ENCODE measurements at places on chromosomes 7 and 10.

DNA sequence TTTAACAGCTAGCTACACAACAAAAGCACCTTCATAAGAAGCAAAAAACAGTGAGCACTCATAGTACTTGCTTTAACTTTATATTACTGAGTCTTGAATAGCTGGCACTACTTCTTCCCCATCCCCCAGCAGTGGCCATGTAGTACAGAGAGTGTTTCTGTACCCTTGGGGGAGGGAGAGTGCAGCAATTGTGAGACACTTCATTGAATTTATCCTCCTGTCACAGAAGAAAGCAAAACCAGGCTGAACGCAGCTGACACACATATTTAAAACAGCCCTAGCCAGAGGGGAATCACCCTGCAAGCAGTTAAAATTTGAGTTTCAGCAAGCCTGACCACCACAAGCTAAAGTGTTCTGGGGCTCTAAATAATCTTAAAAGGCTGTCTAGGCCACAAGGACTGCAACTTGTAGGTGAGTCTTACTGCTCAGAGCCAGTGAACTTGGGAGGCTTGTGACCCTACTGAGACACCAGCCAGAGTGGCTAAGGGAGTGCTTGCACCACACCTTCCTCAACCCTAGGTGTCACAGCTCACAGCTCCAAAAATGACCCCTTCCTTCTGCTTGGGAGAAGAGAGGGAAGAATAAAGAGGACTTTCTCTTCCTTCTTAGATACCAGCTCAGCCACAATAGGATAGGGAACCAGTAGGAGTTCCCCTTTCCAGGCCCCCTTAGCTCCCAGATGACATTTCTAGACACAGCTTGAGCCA is 97.7 kb upstream of the MEOX2 start:
- no peak for DNase-seq

GRCh38 chr7:70512144-70512543 is 619.8 kb upstream of the GALNT17 start:
- no peak for DNase-seq

DNA sequence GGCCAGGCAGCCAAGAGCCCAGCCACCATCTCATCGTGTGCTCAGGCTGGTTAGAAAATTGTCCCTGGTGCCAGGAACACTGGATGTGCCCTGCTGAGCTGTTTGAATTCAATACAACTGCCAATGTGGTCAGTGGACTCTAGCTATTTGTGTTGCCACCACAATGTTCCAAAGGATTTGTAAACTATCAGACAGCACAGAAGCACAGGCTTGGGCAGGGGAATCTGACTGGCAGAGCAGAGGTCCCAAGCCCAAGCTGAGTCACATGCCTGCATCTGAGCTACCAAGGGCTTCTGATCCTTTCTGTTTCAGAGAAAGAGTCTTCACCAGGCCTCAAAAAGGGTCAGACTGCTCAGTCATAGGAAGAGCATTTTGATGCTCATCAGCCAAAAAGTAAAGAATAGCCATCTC is 232.1 kb upstream of the SEMA3C start:
- DNase-seq: peak; percentile 77

GRCh38 chr10:121644501-121644900 is 46.3 kb upstream of the FGFR2 start:
- DNase-seq: no peak

GRCh38 chr10:104127411-104127810 is 5.4 kb downstream of the SFR1 start:
- DNase-seq: no peak

DNA sequence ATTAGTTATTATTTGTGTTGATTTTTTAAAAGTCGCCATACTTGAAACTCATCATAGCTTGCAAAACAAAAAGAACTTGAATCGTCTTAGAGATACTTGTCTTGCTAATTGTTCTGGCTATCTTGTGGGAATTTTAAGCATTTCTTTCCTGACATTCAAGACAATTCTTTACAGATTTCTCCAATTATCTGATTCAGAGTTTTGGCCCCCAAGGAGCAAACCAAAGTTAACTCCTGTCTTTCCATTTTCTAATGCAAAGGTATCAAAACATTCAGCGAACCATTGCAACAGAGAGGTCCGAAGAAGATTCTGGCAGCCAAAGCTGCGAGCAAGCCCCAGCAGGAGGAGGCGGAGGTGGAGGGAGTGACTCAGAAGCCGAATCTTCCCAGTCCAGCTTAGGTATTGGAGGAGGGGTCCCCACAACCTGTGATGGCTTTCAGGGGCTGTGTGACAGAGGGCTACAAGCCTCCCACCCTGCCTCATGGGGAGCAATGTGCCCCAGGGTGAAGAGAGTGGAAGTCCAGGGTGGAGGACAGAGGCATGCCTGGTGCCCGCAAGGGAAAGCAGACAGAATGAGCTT is 119.4 kb upstream of the STK17A start:
- DNase-seq: no peak

- DNase-seq: no peak
Observed at GRCh38 chr10:97582169-97582568, 2.0 kb upstream of the HOGA1 start.

- peak; percentile 97 for DNase-seq
Observed at GRCh38 chr7:27346531-27347275, 104.1 kb downstream of the EVX1 start.

DNA sequence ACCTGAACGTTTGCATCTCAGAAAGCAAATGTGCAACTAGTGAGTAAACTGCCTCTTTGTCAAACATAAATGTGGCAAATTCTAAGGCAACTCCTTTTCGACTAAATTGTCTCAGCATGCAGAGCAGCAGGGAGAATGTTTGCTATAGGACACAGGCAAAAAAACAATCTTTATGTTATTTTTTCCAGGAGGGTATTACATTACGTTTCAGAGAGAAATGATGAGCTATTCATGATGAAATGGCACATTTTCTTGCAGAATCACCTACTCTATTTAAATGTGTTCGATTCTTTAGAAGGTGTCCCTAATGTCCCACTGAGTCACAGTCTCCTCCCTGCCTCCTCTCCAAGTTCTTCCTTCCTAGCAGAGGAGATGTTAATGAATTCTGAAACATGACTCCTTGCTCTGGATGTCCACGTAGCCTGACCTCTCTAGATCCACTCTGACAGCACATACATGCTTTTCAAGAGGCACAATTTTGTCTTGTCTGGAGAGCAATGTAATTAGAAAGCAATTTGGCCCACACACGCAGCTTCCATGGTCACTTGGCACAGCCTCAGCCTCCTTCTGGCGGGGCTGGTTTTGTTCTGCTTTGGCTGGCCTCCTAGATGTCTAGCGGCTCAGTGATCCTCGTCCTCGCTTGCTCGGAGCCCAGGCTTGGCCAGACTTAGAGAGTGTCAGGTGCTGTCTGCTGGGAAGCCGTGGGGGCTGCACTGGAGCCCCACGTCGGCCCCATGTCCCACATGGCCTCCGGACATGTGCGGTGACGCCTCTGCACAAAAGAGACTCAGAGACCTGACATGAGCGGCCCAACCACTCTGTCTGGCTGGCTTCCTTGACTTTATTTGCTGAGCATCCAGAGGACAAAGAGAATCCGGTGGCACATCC is 125.7 kb upstream of the ZNF438 start:
- peak; percentile 12 for DNase-seq

DNA sequence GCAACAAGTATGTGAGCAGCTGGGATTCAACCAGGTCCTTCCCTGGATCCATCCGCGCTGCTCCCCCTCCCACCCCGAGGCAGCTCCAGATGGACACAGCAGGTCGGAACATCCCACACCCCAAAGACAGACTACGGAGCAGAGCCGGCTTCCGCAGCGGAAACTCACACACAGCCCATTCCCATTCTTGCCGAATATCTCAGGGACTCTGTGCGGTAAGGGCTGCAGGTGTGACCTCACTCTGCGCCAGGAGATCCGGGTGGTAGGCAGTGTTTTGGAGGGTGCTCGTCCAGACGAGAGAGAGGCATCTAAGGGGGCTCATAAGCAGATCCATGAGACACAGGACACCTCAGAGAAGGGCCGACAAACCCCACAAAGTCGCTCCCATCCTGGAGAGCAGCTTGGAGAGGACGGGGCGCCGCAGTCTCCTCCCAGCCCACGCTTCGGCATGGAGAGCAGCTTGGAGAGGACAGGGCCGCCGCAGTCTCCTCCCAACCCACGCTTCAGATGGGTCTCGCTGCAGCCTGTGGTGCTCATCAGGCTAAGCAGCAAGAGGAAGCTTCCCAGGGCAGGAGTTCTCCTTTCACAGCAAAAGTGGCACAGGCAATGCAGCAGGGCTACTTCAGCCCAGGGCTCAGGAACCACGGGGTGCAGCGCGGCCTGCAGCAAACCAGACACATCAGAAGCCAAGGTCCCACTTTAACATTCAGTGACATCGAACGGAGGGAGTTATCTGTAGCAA is 179.9 kb downstream of the DIP2C start:
- no peak for DNase-seq

DNA sequence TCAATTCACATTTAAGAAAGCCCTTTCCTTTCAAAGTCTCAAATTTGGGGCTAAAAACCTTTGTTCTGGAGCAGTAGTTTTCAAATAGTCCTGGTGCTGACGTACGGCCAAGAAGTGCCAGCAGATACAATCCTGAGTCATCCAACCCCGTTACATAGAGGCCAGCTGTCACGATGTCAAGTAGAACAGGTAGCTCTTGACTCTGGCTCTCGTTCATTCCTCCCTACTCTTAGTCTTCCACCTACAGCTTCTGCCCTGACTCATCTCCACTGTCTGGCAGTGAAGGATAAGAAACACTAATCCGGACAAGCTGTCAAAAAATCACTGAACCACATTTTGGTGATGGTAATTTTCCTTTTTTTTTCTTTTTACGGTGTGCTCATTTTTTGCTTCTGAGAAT is 132.4 kb upstream of the PTN start:
- DNase-seq: no peak

- peak; percentile 24 for DNase-seq
Observed at GRCh38 chr10:118754229-118754555, 578 bp downstream of the CACUL1 start.

- DNase-seq: no peak
Observed at GRCh38 chr10:127836966-127837365, 55.8 kb downstream of the CLRN3 start.

GRCh38 chr10:28881171-28881882 is 204.0 kb downstream of the BAMBI start:
- DNase-seq: no peak

GRCh38 chr10:132518572-132519381 is 18.8 kb upstream of the INPP5A start:
- no peak for DNase-seq

DNA sequence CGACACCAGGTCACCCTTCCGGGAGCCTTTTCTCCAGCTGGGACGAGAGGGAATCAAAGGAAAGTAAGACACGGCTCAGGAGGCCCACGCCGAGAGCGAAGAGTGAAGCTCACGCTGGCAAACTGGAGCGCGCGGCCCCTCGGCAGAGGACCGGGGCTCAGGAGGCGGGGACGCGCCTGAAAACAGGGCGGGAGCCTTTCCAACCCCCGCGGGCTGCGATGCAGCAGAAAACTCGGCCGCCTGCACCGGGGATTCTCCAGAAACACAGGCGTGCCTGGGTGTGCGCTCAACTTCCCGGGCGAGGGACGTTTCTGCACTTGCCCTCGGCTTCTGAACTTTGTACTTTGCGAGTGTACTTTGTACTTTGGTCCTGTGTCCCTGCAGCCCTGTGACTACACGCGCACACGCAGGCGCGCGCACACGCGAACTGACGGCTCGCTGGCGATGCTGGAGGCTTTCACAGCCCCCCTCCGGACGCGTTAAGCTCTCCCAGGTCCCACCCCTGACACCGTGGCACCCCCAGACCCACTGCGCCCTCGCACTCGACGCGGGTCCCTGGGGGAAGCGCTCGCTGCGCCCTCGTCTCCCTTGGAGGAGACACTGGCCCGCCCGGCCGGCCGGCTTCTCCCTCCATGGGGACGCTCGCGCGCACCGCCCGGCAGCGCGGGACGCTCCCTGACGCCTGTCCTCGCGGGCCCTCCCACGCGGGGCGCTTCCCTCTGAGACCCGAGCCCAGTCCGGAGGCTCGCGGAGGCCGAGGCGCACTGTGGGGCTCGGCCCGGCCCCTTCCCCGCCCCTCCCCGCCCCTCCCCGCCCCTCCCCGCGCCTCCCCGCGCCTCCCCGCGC is 588 bp upstream of the PAOX start:
- DNase-seq: no peak

DNA sequence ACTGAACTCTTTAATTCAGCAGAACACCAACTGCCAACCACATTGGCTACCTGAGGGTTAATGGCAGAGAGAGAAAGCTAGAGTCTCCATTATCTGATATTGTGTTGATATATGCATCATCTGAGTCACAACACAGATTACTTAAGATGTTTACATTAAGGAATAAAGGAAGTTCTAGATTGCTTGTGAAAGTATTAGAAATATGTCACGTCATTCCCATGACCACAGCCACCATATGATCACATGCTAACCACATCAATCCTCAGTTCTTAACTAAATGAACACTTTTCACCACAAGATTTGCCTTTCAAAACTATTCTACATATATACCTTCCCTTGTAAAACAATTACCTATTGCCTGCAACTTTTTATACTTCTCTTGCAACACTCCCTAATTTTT is 337.9 kb downstream of the FGFR2 start:
- DNase-seq: peak; percentile 71

- DNase-seq: no peak
Observed at GRCh38 chr10:1094112-1095057, 38.2 kb downstream of the WDR37 start.

DNA sequence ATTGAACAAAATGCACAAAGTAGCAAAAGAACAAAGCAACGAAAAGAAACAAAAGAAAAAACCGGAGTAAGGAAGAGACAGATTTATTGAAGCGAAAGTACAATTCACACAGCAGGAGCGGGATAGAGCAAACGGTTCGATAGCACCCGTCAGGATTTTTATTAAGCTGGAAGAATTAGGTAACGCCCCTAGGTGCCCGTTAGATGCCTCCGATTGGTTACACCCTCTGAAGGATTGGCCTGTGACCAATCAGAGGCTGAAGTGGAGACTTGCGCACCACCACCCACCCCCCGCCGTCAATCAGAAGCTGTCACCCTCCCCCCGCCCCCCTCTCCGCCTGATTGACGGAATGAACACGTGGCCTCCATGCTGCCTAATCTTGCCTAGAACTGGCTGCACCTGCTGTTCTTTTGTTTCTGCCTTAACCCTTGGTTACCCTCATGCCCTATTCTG is 16.8 kb downstream of the OCM2 start:
- no peak for DNase-seq

- no peak for DNase-seq
Observed at GRCh38 chr10:124119216-124119615, 25.8 kb upstream of the CHST15 start.

- DNase-seq: peak; percentile 65
Observed at GRCh38 chr7:157570531-157571200, 233.9 kb downstream of the DNAJB6 start.

DNA sequence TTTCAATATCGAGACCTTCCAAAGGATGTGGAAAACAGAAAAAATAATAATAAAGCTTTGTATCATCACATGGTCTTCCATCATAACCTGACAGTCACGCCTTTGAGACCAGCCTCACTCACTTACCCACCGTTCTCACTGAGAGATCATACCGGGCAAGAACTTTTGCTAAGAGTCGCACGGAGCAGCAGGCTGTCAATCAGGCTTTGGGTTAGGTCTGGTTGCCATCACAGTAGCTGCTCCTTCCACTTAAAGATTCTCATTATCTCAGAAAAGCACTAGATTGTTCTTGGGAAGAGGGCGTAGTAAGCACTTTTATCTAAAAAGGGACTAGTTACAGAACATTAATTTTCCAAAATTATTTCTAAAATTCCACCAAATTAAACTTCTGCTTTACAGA is 2.0 kb downstream of the RELN start:
- no peak for DNase-seq

- no peak for DNase-seq
Observed at GRCh38 chr7:96052860-96053470, 268.9 kb downstream of the SLC25A13 start.

- no peak for DNase-seq
Observed at GRCh38 chr7:158771213-158771834, 58.0 kb downstream of the ESYT2 start.
